ENCODE measurements at places on chromosomes 16 and 17.

DNA sequence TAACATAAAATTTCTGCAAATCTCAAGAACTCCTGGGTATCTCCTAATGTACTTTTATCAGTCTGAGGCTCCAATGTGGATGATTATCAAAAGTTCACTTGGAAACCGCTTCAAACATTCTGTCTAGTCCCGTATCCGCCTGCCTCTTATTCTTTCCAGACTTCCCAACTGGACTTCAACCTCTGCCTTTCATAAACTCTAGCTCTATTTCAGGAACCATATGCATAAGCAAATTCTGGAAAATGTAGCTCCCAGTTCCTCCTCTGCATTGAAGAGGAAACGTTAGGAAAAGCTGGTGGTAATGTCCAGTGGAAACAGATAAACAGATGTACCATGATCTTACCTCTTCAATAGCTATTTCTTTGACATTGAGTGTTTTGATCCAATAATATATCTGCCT lies 285.0 kb downstream of the KCNJ2 start:
- DNase-seq: no peak

GRCh38 chr16:15440852-15441251 lies 6.5 kb downstream of the BMERB1 start:
- DNase-seq: peak; percentile 67

- peak; percentile 90 for DNase-seq
Observed at GRCh38 chr17:27244491-27245223, 49.3 kb upstream of the WSB1 start.

- DNase-seq: no peak
Observed at GRCh38 chr16:73043828-73044467, 4.0 kb downstream of the ZFHX3 start.

GRCh38 chr16:55506083-55506482 lies 2.8 kb upstream of the LPCAT2 start:
- DNase-seq: no peak

GRCh38 chr17:72531729-72532128 lies 410.9 kb downstream of the SOX9 start:
- no peak for DNase-seq

DNA sequence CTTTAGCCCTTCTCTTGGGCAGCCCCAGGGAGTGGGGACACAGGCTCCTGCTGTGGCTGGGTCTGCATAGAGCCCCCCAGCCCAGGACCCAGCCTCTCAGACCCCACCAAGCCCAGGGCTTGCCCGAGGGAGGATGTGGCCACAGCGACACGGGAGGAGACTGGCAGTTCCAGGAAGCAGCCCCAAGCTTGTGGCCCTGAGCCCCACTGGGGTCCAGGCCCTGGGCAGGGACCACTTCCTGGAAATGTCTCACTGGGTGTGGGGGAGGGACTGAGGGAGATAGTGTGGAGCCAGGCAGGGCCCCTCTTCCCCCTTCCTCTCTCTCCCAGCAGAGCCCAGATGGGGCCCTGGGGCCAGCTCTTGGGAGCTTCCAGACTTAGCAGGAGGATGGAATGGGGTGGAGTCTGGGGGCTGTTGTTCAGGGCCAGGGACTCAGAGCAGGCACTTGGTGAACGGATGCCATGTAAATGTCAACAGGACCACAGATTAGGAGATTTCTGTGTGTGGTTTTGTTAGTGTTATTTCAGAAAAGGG lies 35.3 kb downstream of the ADGRG5 start:
- no peak for DNase-seq

GRCh38 chr16:23088018-23088417 lies 61.2 kb downstream of the USP31 start:
- DNase-seq: no peak

Data from fibroblast of skin of abdomen (primary cell).